ENCODE measurements at places on chromosomes 2 and 18. TPM values are rescaled to one million over a fixed set of nuclear protein-coding genes. Genes with fewer than 3 reads are reported as not detected.

DNA sequence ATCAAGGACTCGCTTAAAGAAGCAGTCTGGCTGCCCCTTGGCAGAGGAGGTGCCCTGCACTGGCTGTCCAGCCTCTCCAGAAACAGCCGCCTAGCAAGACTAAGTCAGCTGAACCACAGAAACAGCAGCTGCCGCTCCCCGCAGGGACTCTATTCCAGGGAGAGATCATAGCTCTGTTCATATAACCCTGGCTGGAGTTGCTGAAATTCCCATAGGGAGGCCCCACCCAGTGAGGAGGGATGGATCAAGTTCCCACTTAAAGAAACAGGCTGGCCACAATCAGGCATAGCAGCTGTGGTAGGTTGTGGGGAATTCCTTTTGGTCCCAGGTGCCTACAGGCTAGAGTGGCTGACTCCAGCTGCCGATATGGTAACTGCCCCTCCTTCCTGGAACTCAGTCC is 74.2 kb upstream of the MC4R start:
- no peak for DNase-seq

The NEU2 gene
- not detected for total RNA-seq

DNA sequence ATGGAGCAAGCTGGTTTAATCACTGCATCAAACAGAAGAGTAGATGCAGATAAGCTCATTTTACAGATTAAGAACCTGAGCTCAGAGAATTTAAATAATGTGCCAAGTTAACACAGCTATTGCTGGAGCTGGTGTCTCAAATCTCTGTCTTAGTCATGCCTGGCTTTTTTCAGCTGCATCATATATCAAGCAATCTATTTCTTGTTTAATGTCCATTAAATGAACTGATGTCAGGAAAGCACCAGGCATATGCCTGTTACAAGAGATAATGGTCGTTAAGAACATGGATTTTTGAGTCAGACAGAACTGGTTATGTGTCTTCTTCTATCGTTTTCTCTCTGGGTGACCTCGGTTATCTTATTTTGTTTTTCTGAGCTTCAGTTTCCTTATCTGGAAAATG is 59.8 kb upstream of the AQP4 start:
- no peak for DNase-seq

The ZNF892 gene
- 4.3 TPM for total RNA-seq

- DNase-seq: no peak
Measured at GRCh38 chr2:101879466-101879865, 112.3 kb upstream of the IL1R2 start.

DNA sequence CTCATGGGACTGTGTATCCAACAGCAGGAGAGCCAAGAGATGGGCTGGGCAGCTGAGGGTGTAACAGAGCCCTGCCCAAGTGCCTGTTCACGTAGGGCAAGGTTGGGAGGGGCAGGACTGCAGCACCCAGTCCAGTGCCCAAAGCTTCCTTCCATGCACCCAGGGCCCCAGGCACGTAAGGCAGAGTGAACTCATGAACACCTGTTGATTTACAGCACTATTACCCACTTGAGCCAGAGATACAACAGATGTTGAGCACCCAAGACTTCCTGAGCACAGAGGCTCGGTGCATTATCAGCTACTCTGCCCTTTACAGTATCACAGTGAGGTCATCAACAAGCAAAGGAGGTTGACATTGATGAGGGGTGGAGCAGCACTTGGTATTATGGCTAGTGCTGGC is 50.2 kb upstream of the FHL2 start:
- DNase-seq: no peak

The RAPGEF4 gene
- 0.39 TPM for total RNA-seq
